ENCODE measurements at places on chromosomes 1 and 21.

DNA sequence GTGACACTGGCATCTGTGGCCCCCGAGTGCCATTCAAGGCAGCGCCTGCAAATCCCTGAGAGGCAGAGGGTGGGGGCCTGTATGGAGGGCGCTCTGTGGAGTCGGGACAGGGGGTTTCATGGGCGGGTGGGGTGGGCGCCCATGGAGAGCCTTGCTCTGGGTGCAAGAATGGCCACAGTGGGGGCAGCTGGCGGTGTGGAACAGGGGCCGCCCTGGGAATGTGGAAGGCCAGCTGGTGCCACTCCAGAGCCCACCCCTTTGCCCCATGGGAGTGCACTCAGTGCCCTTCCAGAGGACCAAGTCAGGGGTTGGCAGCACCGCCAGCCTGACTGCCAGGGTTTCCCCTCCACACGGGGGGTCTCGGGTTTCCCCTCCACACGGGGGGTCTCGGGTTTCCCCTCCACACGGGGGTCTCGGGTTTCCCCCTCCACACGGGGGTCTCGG, 55.0 kb upstream of the TRAPPC10 start:
- DNase-seq: no peak

DNA sequence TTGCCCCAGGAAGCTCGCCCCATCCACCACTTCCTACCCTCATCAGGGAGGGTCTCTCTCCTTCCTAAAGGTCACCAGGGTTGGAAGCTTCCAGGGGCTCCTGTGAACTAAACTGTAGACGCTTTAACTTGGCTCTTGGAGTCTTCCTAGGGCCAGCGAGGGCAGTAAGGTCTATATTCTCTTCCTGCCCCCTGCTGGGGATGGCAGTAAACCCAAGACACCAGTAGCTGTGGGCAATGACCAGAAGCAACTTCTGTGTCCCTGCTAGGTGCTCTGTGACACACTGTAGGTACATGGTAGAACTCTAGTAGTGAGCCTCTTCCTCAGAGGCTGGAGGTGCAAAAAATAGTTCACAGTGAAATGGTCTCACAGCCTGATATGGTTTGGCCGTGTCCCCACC, 30.0 kb downstream of the KCND3 start:
- no peak for DNase-seq

DNA sequence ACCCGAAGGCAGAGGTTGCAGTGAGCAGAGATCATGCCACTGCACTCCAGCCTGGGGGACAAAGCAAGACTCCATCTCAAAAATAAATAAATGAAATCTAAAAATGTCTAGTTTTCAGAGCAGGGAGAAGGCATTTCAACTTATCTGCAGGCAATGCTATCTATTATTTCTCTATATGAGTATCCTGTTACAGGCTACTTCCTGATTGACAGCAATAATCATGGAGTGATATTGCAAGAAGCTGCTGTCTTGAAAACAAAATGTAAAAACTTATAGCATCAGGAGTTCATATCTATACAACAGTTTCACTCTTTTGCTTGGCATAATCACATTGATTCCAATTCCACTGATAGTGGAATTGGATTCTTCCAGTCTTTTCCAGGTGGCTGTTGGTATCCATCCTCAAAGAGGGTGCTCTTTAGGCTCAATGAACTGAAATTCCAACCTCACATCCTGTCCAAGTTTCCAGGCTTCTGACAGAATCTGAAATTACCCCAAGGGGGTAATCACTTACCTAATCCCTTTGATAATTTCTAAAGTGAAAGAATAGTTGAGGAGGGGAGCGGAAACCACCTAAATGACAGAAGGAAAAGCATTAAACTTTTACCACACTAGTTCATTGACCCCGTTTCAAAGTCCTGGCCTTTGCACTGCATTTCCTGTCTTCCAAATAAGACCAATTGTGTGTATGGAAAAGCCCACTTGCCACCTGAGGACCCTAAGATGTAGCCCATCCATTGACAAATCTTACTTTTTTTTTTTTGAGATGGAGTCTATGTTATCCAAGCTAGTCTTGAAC, 107.6 kb downstream of the GLUL start:
- no peak for DNase-seq

- no peak for DNase-seq
Observed at GRCh38 chr1:244447024-244447423, 4.7 kb downstream of the ADSS2 start.

DNA sequence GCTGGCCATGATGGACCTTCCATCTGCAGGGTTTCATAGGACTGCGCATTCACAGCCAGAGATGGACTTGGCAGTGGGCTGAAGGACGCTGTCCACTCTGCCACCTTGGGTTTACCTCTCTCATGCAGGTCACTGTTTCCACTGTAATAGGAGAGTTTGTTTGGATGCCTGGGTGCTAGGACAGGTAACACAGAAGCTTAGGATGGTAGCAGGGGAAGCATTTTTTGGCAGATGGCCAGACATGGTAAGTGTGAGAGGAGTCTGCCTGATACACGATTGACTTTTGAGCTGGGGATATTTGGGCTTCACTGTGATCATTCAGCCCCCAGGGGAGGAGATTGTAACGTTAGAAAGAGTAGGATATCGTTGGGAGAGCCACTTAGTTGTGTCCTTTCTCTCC, 11.8 kb downstream of the PSEN2 start:
- DNase-seq: no peak

- DNase-seq: peak; percentile 41
Observed at GRCh38 chr1:183912265-183912886, 107.5 kb downstream of the RGL1 start.

Measured in GM20000 (cell line).